ENCODE measurements at places on chromosomes 2 and 18.

DNA sequence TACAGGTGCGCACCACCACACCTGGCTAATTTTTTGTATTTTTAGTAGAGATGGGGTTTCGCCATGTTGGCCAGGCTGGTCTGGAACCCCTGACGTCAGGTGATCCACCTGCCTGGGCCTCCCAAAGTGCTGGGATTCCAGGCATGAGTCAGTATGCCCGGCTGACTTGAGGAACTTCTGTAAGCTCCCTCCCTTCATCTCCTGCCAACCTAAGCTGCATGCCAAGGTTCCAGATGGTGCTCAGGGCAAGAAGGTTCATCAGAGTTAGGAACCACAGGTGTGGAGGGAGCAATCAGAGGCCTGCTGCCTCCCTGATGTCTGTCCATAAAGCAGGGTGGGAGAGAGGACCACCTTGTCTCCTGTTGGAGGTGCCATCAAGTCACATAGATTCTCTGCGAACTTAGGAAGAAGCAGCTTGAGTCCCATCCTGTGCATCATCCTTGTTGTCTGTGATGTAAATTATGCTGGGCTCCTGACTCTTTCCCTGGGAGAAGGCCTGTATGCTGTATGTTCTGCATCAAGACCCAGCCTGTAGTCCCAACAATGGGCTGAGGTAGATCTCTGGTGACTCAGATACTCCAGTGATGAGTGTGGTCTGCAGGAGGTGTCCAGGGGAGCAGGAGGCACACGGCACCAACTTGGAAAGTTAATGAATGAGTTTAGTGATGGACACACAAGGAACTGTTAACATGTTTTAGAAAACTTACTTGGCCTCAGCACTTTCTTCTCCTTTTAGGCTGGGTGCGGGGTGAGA lies 53.1 kb downstream of the TMEM17 start:
- no peak for DNase-seq

DNA sequence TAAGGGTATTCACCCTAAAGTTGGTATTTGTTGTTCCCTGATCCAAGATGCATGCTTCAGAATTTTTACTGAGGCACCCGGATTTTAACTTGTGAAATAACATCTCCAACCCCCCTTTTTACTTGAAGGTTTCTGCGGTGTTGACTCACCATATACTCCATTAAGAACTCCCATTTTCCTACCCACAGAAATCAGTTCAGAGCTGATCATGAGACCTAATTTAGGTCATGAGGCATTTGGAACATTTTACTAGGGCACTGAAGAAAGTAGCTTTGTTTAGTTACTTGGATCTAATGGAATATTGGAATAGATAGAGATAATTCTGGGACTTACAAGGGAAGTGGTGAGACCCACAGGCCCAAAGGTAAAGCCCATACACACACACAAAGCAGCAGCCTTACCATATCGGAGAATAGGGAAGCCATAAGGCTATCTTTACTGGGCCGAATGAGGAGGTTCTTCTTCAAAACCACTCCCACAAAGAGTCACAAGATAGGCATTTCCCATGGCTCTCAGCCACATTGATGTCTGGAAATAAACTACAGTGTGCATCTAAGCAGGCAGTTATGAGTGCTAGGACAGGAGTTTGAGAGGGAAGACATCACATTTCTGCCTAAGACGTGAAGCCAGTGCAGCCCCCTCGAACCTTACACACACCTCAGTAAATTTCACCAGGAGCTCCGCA lies 681.0 kb upstream of the LRRTM4 start:
- DNase-seq, result no peak

DNA sequence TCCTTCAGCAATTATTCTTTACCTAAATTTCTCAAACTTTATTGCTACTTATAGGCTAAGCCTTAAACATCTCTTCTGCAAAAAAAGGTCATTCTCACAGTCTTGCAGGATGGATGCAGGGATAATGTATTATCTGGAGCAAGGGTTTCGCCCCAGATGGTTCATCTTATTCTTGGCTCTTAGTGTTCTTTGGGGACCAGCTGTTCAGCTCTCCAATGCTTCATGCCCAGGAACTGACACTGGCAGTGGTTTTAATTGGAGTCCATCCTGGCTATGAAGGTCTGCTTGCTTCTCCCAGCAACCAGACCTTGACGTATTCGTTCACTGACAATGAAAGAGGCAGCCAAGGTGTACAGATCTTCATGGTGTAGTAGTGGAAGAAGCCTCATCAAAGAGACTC lies 331.9 kb downstream of the SLC8A1 start:
- DNase-seq, result no peak

DNA sequence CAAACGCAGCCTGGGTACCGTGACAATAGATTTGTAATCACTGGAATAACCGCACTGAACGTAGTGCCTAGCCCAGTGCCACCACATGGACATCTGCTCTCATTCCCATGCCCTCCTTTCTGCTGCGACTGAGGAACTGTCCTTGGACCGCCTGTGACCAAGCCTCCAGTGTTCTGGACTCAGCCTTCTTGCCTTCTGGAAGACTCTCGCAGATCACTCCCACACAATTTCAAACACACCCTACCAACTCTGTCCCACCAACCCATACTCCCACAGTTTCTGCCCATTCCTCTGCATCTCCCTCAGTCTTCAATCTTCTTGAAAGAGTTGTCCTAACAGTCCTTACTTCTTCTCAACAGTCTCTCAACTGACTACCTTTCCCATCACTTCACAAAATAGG lies 2.1 kb downstream of the RNF149 start:
- no peak for DNase-seq

- no peak for DNase-seq
These were observed 267.9 kb upstream of the TNP1 start for GRCh38 chr2:217127744-217128143.

DNA sequence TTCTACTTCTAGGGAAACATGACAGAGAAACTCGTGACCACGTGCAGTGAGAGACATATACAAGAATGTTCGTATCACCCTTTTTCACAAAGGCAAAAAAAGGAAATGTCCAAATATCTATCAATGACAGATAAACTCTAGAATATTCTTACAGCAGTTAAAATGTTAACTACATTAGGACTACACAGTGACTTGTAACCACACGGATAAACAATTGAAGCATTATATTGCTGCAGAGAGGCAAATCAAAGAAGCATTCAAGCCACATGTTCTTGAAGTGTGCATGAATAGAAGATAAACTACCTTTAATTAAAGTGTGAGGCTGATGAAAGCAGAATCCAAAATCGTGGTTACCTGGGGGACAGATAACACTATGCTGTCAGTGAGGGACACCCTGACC lies 935.3 kb upstream of the KLHL29 start:
- no peak for DNase-seq

- no peak for DNase-seq
These were observed 748 bp upstream of the ZNF804A start for GRCh38 chr2:184597571-184597991.

GRCh38 chr18:31508781-31509180 lies 10.8 kb downstream of the DSG2 start:
- no peak for DNase-seq

- no peak for DNase-seq
These were observed 153.7 kb upstream of the VRK2 start for GRCh38 chr2:57892920-57893319.

DNA sequence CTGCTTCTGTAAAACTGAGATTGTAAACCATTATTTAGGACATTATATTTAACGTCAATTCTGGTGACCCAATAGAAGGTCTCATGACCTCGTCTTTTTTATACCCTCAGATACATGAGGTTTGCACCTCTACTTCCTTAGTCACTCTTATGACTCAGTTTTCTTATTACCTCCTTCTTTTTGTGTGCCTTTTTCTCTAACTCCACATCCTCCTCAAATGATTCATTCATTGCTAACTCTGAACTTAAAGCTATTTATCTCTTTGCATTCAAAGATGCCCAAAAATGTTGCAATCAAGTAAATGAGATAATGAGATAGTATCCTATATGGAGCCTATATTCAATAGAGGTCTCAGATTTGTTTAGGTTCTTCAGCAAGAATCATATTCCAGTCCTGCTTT lies 121.0 kb upstream of the KYNU start:
- DNase-seq, result no peak

DNA sequence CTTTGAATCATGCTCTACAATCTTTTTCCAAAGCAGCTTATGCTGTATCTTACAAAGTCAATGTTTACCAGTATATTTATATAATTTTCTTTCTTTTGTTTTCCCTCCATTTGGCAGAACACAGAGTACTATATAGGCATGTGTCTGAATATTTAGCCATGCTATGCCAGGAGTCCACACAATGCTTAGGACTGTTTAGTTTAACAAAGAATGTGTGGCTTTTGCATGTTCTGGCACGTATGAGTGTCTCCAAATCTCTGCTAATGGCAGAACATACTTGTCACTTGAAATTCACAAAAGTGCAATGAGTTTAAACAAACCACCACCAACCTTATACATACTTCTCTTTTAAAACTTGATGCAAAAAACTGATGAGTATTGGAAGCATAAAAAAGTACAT lies 268.0 kb downstream of the NR4A2 start:
- DNase-seq, result no peak

DNA sequence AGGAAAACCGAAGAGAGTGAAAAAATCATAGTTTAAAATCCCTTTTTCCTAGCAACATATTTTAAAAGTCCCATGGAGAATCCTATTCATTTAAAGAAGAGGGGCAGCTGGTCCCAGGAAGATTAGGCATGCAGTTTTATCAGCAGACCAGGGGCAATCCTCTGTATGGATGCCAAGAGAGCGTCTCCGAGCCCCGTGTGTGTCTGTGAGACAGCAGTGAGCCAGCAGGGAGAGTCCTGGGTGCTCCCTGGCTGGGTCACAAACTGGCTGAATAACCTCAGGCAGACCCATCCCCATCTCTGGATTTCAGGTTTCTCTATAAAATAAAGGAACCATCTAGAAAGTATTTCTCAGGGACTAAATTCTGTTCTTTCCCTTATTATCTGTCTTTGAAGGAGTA lies 128.2 kb upstream of the RIOK3 start:
- DNase-seq, result no peak

DNA sequence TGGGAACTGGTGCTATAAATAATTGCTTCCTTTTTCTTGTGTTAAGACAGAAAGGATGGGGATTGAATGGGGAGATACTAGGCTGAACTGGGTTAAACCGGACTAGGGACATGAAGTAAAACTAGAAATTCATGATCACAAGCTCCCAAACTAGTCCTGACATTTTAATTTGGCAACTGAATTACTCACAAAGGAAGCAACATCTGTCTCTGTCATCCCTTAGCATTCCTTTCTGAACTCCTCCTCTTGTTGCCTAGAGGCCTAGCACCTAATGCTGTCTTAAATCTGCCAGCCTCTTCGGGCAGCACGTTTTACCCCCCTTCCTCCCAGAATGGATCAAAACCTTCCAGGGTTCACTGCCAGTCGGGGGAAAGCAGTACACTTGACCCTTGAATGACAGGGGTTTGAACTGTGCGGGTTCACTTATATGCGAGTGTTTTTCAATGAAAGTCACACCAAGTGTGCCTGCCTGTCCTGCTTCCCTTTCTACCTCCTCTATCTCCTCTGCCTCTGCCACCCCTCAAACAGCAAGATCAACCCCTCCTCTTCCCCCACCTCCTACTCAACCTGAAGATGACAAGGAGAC lies 8.2 kb downstream of the KCTD1 start:
- DNase-seq, result no peak

GRCh38 chr2:102000813-102001766 lies 9.3 kb downstream of the IL1R2 start:
- DNase-seq, result peak; percentile 5

GRCh38 chr2:67752969-67753368 lies 309.8 kb downstream of the C1D start:
- no peak for DNase-seq

GRCh38 chr18:28267878-28268625 lies 91.1 kb upstream of the CDH2 start:
- DNase-seq, result no peak

GRCh38 chr2:67877301-67877700 lies 185.5 kb downstream of the C1D start:
- no peak for DNase-seq

DNA sequence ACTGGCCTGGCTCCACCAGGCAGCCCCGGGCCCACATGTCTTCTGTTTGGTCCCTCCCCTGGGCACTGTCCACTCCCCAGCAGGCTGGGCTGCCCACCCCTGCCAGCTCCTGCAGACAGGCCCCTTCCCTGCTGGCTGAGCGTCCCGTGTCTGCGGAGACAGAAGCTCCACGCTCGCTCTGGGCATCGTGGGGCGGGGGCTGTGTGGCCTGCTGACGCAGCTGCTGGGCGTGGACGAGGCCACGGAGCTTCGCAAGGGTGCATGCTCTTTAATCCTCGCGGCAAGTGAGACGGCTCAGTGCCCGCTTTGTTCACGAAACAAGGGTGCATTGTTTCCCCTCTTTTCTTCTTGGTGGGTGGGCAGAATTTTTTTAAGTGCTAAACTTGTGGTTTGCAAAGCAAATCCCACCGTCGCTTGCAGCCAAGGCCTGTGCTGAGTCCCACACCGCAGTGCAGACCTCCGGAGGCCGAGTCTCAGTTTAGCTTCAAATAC lies 132.8 kb upstream of the CTDP1 start:
- no peak for DNase-seq

GRCh38 chr18:45935591-45936335 lies 31.4 kb downstream of the EPG5 start:
- no peak for DNase-seq

GRCh38 chr2:240238786-240239185 lies 98.3 kb upstream of the OTOS start:
- no peak for DNase-seq

GRCh38 chr2:120005834-120006521 lies 6.9 kb upstream of the EPB41L5 start:
- no peak for DNase-seq

DNA sequence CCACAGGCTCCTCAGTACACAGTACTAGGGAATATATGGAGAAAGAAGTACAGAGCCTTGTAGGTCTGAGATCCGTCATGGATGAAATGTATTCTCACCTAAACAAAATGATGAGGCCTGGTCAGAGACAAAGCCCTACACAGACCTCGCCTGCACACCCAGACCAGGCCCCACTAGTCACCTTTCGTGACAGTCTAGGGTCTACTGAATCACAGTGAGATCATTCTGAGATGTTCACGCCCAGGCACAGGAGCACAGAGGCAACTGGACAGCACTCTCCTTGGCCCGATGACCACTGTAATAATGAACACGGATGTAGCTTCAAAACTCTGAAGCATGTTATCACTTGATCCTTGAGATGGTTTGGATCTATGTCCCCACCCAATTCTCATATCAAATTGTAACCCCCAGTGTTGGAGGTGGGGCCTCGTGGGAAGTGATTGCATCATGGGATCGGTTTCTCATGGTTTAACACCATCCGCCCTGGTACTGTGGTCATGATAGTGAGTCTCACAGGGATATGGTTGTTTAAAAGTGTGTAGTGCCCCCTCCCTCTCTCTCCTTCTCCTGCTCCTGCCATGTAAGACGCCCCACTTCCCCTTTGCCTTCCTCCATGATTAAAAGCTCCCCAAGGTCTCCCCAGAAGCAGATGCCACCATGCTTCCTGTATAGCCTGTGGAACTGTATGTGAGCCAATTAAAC lies 15.1 kb downstream of the DOCK10 start:
- DNase-seq, result no peak

DNA sequence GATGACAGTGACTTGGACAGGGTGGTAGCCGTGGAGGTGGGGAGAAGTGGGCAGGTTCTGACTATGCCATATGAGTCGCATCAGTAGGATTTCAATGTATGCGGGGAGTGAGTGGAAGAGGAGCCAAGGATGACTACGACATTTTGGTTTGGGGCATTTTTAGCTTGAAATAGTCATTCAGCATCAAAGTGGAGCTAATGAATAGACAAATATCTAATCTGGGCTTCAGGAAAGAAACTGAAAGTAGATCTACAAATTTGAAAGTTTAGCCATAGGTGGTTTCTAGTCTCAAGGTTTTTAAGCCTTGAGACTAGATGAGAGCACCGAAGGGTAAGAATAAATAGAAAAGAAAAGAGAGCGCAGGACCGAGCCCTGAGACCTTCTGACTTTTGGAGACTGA lies 58.3 kb downstream of the FEZ2 start:
- DNase-seq, result no peak

- no peak for DNase-seq
These were observed 11.5 kb downstream of the CCNYL1 start for GRCh38 chr2:207722773-207723424.
